ENCODE measurements at places on chromosomes 4 and X.

GRCh38 chrX:136767104-136767941 lies 13.4 kb downstream of the ARHGEF6 start:
- no peak overlapping the region for H3K27ac ChIP-seq
- H3K4me1 ChIP-seq: peaks cover 32% of the 10 kb centered on the region
- DNase-seq: no peak

- no peaks in the 10 kb centered on the region for H3K4me1 ChIP-seq
- H3K36me3 ChIP-seq: no peaks in the 10 kb centered on the region
- no peak overlapping the region for H3K4me3 ChIP-seq
- no peak for DNase-seq
- H3K27me3 ChIP-seq: no peaks in the 10 kb centered on the region
- H3K27ac ChIP-seq: no peak overlapping the region
These were observed 53.9 kb upstream of the PPP2R3B start for GRCh38 chrX:440636-441035.

GRCh38 chr4:159071178-159071968 lies 31.5 kb upstream of the RAPGEF2 start:
- no peak overlapping the region for H3K27ac ChIP-seq
- DNase-seq: no peak
- H3K4me1 ChIP-seq: no peaks in the 10 kb centered on the region

DNA sequence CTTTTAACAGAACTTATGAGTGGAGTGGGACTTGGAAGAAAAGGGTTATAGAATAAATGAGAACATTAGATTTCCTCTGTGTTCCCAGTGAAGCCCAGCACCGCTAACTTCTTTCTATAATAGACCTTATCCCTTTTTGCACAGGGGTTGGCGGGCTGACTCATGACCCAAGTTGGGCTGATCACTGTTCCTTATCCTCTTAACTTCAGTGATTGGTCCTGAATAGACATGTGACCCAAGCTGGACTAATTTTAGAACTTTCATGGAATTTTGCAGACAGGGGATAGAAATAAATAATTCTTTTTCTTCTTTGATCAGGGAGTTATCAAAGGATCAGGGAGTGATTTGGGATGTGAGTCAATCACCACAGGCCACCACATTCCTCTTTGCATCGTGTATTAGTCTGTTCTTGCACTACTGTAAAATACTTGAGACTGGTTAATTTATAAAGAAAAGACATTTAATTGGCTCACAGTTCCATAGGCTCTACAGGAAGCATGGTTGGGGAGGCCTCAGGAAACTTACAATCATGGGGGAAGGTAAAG lies 75.9 kb downstream of the UCHL1 start:
- no peak for DNase-seq
- no peak overlapping the region for H3K27ac ChIP-seq
- no peaks in the 10 kb centered on the region for H3K27me3 ChIP-seq
- H3K4me3 ChIP-seq: no peak overlapping the region
- no peaks in the 10 kb centered on the region for H3K36me3 ChIP-seq
- no peaks in the 10 kb centered on the region for H3K4me1 ChIP-seq

- no peak overlapping the region for H3K4me3 ChIP-seq
- H3K27me3 ChIP-seq: peaks cover 2% of the 10 kb centered on the region
- H3K4me1 ChIP-seq: peaks cover 7% of the 10 kb centered on the region
These were observed 1.7 kb downstream of the GPRIN3 start for GRCh38 chr4:89305712-89306437.

- no peak overlapping the region for H3K4me3 ChIP-seq
- no peaks in the 10 kb centered on the region for H3K36me3 ChIP-seq
- H3K27me3 ChIP-seq: no peaks in the 10 kb centered on the region
- no peak for DNase-seq
- no peak overlapping the region for H3K27ac ChIP-seq
These were observed 554.1 kb upstream of the MAGEB2 start for GRCh38 chrX:29661290-29661689.

DNA sequence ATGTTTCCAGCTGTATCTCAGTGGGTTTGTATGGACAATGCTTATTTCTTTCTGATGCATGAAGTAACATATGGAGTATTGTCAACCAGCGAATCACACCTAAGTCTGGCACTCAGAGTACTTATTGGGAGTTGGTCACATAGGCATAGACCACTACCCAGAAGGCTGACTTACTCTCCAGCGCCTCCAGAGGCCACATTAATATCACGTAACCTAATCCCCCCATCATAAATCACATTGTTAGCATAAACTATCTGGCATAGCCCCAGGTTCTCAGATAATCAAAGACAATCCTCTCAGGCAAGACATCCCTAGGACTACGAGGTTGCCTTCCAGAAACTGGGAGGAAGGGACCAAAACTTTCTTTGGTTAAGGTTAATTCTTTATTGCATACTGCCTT lies 560.5 kb upstream of the PABPC4L start:
- no peak for DNase-seq
- no peaks in the 10 kb centered on the region for H3K36me3 ChIP-seq
- H3K4me3 ChIP-seq: no peak overlapping the region
- no peak overlapping the region for H3K27ac ChIP-seq
- no peaks in the 10 kb centered on the region for H3K4me1 ChIP-seq
- no peaks in the 10 kb centered on the region for H3K27me3 ChIP-seq

DNA sequence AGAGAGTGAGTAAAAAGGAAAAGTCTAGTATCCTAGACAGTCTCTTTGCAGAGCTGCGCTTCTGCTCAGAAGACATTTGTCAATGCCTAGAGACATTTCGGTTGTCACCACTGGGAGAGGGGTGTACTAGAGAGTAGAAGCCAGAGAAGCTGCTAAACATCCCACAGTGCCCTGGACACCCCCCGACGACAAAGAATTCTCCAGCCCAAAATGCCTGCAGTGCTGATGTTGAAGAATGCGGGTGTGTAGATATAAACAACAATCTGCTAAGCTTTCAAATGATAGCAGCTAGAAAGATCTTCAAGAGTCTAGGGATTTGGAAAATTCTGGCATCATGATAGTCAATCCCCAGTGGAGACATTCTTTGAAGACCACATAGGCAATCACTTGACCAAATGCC lies 90.1 kb downstream of the PALLD start:
- no peak overlapping the region for H3K4me3 ChIP-seq
- H3K27ac ChIP-seq: no peak overlapping the region
- H3K36me3 ChIP-seq: no peaks in the 10 kb centered on the region
- no peak for DNase-seq
- no peaks in the 10 kb centered on the region for H3K27me3 ChIP-seq

- H3K27ac ChIP-seq: no peak overlapping the region
- DNase-seq: no peak
- H3K4me1 ChIP-seq: no peaks in the 10 kb centered on the region
- no peaks in the 10 kb centered on the region for H3K36me3 ChIP-seq
These were observed 264.0 kb upstream of the HAND2 start for GRCh38 chr4:173793937-173794510.

DNA sequence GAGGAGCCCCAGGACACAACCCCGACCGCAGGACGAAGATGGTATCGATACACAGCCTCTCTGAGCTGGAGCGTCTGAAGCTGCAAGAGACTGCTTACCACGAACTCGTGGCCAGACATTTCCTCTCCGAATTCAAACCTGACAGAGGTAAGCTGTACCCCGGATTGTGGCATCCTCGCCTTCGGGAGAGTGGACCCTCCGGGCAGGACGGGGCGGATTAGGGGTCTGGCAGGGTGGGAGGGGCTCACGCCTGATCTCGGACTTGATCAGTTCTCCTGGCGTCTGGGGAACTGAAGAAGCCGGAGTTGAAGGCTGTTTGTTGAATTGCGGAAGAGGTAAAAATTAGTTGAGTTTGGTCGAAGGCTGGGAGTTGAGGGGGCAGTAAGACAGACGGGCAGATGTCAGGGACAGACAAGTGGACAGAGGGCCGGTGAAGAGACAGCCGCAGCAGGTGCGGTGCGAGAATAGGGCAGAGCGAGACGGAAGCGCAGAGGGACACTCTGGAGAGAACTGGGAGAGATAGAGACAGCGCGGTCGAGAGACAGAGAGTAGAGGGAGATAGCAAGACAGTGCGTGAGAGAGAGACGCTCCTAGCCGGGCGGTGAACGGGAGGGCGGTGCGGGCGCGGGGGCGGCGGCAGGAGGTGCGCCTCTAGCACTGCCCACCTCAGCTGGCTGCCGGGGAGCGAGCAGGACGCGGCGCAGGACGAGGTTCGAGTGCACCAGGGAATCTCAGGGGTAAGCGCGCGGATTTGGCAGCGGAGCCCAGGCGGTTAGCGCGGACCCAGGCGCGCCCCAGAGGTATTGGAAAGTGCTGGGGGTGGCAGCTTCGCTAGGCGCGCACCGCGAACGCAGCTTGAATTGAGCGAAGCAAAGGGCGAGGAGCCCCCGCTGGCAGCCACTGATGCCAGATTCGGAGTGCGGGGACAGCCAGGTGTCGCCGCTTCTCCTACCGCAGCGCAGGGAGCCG lies 23.9 kb downstream of the ARHGAP36 start:
- no peak overlapping the region for H3K27ac ChIP-seq
- peaks cover 41% of the 10 kb centered on the region for H3K27me3 ChIP-seq
- H3K4me1 ChIP-seq: no peaks in the 10 kb centered on the region
- H3K36me3 ChIP-seq: no peaks in the 10 kb centered on the region
- no peak overlapping the region for H3K4me3 ChIP-seq

DNA sequence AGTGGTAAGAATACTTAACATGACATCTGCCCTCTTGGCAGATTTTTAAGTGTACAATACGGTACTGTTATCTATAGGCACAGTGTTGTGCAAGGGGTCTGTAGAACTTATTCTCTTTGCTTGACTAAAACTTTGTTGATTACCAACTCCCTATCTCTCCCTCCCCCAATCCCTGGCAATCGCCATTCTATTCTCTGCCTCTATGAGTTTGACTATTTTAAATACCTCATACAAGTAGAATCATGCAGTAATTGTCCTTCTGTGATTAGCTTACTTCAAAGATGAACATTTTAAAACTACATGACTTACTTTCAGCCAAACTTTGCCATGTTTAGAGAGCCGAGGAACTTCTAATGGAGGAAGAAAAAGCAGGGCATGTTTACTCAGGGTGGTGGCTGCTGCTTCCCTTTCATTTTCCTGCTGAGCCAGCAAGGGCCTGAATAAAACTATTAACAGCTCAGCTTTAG lies 62.4 kb downstream of the APOO start:
- no peaks in the 10 kb centered on the region for H3K27me3 ChIP-seq
- no peaks in the 10 kb centered on the region for H3K4me1 ChIP-seq
- no peak overlapping the region for H3K4me3 ChIP-seq
- no peak for DNase-seq
- H3K36me3 ChIP-seq: no peaks in the 10 kb centered on the region

GRCh38 chr4:8917868-8918783 lies 46.5 kb upstream of the HMX1 start:
- H3K27ac ChIP-seq: no peak overlapping the region
- peak; percentile 16 for DNase-seq
- no peaks in the 10 kb centered on the region for H3K36me3 ChIP-seq

DNA sequence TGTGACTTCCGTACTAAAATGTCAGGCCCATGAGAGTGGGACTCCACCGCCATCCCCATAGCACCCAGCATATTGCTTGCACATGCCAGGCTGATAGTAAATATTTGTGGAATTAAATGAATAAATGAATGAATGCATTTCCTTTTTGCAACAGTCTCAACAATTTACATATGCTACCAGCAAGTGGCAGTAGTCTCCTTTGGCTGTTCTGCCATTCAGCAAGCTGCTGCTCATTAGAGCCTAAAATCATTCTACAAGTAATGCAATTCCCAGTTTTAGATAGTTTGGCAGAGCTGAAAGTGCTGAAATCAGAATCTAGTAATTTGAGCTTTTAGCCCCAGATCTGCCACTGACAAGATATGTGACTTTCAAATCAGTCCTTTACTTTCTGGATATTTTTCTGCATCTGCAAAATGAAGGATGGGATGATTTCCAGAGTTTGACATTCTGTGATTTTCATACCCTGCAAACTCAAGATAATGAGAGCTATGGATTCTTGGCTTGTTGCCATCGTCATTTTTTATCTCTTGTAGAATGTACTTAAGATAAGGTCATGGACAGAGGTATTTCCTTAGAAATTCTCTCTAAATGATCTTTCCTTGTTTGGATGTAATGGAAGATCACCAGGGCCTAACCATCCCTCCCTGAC lies 35.7 kb upstream of the INTS6L start:
- H3K27ac ChIP-seq: no peak overlapping the region
- H3K36me3 ChIP-seq: no peaks in the 10 kb centered on the region
- H3K4me1 ChIP-seq: no peaks in the 10 kb centered on the region
- no peak for DNase-seq
- no peak overlapping the region for H3K4me3 ChIP-seq
- no peaks in the 10 kb centered on the region for H3K27me3 ChIP-seq

DNA sequence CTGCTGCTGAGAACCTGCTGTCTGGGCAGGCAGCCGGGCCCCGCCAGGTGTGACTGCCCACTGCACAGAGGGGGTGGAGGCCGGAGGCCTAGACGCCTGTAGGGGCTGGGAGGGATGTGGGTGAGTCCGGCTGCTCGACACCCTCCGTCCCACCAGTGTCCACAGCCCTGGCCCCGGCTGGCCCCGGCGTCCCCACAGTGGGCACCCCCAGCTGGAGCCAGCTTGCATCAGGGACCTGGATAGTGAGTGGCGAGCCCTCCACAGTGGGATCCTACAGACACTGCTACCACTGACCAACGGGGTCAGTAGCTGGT lies 34.7 kb upstream of the SPON2 start:
- no peak for DNase-seq
- no peak overlapping the region for H3K27ac ChIP-seq
- H3K4me1 ChIP-seq: peaks cover 8% of the 10 kb centered on the region
- peaks cover 27% of the 10 kb centered on the region for H3K36me3 ChIP-seq
- no peaks in the 10 kb centered on the region for H3K27me3 ChIP-seq
- no peak overlapping the region for H3K4me3 ChIP-seq

DNA sequence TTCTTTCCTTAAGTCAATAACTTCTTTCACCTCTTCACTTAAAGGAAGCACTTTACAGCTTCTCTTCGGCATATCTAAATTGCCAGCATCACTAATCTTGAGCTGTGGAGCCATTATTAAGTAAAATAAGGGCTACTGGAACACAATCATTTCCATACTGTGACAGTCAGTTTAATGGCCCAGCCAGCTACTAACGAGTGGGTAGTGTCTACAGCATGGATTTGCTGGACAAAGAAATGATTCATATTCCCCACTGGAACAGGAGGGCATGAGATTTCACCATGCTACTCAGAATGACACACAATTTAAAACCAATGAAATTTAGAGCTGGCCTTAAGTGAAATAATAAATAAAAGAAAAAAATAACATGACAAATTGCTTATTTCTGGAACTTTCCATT lies 72.1 kb downstream of the DDIT4L start:
- H3K36me3 ChIP-seq: no peaks in the 10 kb centered on the region
- H3K27ac ChIP-seq: no peak overlapping the region
- no peaks in the 10 kb centered on the region for H3K4me1 ChIP-seq
- DNase-seq: no peak

DNA sequence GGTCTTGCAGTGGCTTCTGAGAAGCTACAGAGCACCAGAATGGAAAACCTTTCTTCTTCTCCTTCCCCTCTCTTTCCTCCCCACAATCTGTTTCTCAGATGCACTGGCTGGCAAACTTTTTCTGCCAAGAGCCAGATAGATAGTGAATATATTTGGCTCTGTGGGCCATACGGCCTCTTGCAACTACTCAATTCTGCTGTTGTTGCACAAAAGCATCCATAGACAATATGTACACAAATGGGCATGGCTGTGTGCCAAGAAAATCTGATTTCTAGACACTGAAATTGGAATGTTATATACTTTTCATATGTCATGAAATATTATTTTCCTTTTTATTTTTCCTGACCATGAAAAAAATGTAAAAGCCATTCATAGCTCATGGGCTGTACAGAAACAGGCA lies 3.1 kb downstream of the PHEX start:
- no peak overlapping the region for H3K27ac ChIP-seq
- no peak for DNase-seq
- no peaks in the 10 kb centered on the region for H3K4me1 ChIP-seq
- no peaks in the 10 kb centered on the region for H3K36me3 ChIP-seq
- no peak overlapping the region for H3K4me3 ChIP-seq

- no peak overlapping the region for H3K4me3 ChIP-seq
- no peak overlapping the region for H3K27ac ChIP-seq
- H3K4me1 ChIP-seq: no peaks in the 10 kb centered on the region
- no peaks in the 10 kb centered on the region for H3K27me3 ChIP-seq
- H3K36me3 ChIP-seq: no peaks in the 10 kb centered on the region
These were observed 111.0 kb downstream of the EPHA5 start for GRCh38 chr4:65559270-65559669.

All from thymus (tissue), 14 donors.